ENCODE measurements at places on chromosomes 5 and 9.

DNA sequence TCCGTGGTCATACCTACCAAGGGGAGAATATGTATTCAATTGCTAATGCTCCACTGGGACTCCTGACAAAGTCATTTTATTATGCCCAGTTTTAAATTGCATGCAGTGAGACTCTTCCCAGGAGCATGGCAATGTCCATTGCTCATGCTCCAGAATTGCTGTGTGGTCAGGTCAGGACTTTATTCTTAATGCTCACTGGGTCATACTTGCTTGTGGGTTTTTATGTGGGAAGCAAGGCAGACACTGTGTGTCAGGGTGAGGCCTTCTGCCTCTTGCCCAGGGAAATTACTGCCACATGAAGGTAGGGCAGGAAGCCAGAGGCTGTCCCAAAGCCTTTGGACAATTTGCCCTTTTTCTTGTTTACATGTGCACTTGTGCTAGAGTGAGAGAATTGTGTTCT lies 164.6 kb upstream of the MEF2C start:
- DNase-seq, result no peak

DNA sequence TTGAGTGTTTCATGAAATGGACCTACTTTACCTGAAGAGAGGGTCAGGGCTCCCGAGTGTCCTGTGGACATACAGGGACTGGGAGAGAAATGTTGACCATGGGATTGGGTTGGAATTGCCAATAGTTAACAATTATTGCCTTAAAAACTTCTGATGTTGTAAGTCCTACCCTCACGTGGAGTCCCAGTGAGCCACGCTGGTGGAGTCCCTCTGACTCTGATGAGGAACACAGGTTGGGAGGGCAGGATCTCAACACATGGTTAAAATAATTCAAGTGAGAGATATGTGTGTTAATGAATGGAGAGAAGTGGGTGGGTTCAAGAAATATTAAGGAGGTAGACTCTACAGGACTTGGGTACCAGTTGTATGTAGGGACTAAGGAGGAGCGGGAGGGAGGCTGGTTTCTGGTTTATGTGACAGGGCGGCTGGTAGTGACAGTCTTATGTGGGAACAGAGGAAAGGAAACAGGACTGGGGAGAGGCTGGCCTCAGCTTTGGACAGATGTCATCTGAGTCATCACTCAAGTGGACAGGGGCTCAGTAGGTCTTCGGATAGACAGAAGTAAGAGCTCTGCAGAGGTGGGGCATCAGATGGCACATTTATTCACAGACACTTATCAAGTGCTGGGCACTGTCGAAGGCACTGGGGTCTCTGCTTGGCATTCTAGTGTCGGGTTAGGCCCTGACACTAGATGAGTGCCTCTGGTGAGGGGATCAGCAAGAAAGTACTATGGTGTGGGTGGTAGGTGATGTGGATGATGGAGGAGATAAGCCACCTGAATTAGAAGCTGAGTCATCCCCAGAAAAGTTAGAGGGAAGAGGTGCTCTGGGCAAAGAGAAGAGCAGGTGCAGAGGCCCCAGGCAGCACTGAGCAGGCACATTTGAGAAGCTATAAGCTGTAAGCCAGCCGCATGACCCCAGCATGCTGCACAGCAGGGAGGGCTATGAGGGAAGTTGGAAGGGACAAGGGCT lies 27.2 kb downstream of the MAML1 start:
- peak; percentile 18 for DNase-seq

- DNase-seq, result no peak
These were observed 115.9 kb downstream of the KIF4B start for GRCh38 chr5:155129513-155129880.

DNA sequence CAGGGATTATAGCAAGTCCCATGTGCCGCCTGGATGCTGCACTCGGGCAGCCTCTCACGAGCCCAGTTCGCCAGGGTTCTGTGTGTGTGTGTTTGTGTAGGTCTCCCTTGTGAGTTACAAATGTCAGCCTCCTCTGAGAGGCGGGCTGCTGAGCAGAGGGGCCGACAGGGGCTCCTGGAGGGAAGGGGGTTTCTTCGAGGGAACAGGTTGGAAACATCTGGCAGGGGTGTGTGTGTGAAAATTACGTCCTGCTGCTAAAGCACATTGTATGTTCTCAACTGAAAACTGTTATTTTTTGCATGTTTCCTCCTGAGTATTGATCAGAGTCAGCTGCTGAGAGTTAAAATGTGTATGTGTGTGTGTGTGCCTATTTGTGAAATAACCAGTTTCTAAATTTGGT lies 9.7 kb downstream of the GALNT10 start:
- DNase-seq, result no peak

DNA sequence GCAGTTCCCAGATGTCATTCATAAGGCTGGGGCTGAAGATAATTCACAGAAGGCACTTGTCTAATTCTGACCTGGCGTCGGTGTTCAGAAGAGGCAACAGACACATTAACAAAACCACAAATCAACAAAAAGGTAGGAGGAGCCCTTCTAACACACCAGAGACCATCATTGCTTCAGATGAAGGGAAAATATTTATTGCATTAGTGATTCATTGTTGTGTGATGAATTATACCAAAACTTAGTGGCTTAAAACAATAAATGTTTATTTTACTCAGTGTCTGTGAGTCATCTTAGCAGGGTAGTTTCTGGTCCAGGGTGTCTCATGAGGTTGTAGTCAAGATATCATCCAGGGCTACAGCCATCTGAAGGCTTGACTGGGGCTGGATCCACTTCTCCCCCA lies 91.3 kb upstream of the KIF2A start:
- no peak for DNase-seq

DNA sequence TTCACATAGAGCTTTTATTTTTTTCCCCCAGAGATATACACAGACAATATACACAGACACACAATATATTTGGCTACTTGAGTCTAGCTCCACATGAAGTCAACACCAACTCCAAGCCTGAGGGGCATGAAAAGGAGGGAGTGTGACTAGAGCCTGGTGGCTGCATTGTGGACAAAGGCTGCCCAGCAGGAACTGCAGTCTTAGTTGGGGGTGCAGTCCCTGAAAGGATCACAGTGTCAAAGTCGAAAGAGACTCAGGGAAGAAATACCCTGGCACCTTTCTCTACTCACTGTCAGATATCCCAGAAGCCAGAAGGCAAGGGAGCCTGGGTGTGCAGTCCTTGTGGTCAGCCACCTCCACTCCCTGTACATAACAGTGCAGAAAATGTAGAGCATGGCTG lies 231.6 kb upstream of the RPS23 start:
- DNase-seq, result no peak

- DNase-seq, result no peak
These were observed 46.5 kb downstream of the CXXC5 start for GRCh38 chr5:139694556-139695177.

DNA sequence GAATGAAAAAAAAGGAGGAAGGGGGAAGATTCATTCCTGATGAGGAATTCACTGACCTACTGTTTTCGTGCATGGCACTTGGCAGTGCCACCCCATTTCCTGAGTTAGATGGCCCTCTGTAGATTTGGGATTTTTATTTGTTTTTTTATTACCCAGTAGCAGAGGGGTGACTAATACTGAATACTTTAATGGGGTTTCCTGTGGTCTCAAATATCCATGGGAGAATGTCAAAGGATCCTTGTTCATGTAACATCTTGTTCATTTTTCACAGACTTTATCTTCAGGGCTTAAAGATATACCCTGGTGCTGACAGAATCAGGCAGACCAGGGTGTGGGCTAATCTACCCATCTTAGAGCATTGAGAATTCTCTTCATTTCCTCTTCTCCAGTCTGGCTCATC lies 93.0 kb downstream of the MAMDC2 start:
- DNase-seq, result no peak

DNA sequence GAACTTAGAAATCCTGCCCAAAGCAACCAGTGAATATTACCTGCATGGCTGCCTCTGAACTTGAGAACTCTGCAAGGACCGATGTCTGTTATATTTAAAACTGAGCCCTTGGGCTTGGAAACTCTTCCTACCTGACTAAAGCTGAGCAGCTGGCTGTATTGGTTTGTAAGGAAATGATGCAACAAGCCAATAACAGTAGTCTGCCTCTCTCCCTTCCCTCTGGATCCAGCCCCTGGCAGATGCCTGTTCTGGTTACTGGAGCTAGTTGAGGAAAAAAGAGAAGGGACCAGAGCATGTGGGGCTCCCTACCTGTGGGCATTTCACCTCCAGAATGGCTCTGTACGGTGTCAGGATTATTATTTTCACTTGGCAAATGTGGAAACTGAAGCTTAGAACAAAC lies 34.7 kb downstream of the SH3RF2 start:
- DNase-seq, result no peak

DNA sequence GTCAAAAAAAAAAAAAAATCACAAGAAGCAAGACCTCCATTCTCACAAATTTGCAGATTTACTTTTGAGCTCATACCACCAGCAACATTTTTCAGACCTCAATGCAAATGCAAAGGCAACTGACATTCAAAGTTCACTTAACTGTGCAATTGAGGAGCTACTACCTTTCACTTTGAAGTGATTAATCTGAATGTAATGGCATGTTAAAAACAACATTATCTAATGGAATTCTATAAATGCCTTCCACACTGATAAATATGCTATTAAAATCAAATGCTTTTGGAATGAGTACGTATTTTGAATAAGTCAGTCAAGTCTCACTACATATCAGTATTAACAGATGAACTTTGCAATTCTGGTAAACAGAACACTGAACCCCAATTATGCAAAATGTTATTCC lies 32.3 kb downstream of the UBQLN1 start:
- no peak for DNase-seq

- DNase-seq, result no peak
These were observed 2.0 kb downstream of the ISL1 start for GRCh38 chr5:51385216-51385615.

DNA sequence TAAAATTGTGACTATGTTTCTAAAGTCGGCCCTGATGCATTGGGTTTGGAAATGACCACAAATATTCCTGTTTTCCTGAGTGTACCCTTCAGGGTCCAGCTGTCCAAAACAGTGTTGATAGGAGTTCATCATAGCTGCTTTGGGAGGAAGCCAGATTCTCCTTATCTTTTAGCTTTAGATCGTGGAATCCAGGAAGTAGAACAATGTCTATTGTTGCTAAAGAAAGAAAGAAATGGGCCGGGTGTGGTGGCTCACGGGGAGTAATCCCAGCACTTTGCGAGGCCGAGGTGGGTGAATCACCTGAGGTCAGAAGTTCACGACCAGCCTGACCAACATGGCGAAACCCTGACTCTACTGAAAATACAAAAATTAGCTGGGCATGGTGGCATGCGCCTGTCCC lies 9.5 kb downstream of the CAVIN4 start:
- DNase-seq, result no peak

- DNase-seq, result no peak
These were observed 20.3 kb downstream of the NCS1 start for GRCh38 chr9:130192382-130192999.

GRCh38 chr5:147286296-147286695 lies 51.5 kb downstream of the STK32A start:
- no peak for DNase-seq

GRCh38 chr5:131630963-131631350 lies 4.1 kb downstream of the RAPGEF6 start:
- no peak for DNase-seq

GRCh38 chr9:86324901-86325300 lies 29.3 kb downstream of the TUT7 start:
- no peak for DNase-seq

All from T-helper 1 cell (primary cell).